AG09309 (cell line): ENCODE measurements at places on chromosomes 16 and 17.

DNA sequence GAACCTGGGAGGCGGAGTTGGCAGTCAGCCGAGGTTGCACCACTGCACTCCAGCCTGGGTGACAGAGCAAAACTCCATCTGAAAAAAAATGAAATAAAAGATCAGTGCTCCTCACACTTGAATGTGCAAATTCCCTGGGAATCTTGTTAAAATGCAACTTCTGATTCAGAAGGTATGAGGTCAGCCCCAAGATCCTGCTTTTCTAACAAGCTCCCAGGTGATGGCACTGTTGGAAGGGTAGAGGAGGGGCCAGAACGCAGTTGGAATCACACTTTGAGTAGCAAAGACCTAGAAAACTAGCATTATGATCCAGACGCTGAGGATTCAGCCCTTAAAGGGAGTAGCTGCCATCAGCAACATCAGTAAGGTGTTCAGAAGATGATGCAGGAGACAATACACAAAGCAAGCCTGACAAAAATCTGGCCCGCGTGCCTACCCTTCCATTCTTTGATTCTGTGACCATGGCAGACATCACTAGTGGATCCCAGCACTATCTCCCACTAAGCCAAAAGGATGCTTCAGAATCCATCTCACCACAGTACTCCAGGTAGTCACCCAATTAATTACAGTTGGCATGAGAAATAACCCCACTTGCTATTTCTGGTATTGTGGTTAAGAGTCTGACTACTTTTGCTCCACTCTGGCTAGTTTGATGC is 33.1 kb upstream of the MEIOC start:
- DNase-seq = peak; percentile 21

- no peak for DNase-seq
These were observed 10.2 kb downstream of the MFSD6L start for GRCh38 chr17:8788998-8789397.

DNA sequence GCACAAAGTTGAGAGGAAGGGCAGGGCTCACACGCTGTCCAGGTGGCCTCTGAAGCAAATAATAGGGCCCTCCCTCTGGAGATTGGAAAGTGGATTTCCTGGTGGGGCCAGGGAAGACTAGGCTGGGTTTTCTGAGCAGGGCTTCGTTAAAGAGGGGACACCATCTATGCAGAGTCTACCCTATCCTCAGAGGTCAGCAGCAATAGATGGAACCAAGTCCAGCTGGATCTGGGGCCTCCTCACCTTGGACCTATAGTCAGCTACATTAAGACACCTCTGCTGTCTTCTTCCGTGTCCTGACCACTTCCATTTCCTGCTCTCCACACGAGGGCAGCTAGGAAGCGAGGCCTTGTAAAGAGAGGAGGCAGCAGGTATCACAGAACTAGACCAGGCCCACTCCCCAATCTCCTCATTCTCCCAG is 14.7 kb upstream of the ST6GALNAC1 start:
- DNase-seq = no peak

- no peak for DNase-seq
These were observed 373.0 kb upstream of the DYNLRB2 start for GRCh38 chr16:80167657-80168390.
